ENCODE measurements at places on chromosomes 5 and 9. TPM values are rescaled to one million over a fixed set of nuclear protein-coding genes. Genes with fewer than 3 reads are reported as not detected.

Gene GRIA1
- not detected for total RNA-seq

Gene DMRT2
- not detected for total RNA-seq

- no peak for DNase-seq
Observed at GRCh38 chr5:175556794-175557193, 78.4 kb downstream of the SFXN1 start.

DNA sequence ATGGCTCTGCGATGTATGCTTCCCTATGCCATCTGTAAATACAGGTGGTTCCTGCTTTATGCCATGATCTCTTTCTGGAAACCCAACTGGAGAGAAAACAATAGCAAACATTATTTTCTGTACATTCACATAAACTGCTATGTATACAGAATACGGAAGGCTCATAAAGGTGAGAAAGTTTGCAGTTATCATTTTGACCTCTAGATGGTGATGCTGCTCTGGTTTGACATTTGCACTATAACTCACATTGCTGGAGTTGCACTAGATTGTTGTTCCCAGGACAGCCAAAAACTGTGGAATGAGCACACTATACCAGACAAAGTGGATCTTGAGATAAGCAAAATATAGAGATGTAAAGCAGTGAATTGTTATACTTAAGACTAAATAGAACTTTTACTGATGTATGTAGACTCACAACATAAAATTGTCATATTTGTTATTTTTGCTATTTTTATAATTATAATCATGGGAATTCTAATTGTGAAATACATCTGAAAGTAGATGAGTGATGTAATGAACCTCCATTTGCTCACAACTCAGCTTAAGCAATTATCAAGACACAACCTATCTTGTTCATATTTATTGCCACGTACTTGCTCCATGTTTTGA is 246.5 kb downstream of the PTPRD start:
- peak; percentile 0 for DNase-seq

- DNase-seq: no peak
Observed at GRCh38 chr9:134965851-134966250, 48.1 kb upstream of the FCN1 start.

DNA sequence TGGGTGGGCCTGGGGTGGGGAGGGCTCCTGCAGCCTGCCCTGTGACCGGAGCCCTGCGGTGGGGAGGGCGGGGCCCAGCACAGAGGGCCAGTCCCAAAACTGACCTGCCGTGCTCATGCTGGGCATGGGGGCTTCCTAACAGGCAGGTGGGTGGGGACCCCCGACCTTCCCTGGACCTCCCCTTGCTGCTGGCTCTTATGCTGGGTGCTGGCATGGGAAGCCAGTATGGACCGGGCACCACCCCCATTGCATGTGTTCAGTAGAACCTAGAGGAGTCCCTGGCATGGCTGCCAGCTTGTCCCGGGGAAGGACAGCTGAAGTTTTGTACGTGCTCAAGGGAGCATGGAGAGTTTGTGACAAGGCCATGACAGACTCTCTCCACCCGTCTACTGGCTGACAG is 37.1 kb downstream of the WNK2 start:
- DNase-seq: no peak

Gene TMEM252
- not detected for total RNA-seq

DNA sequence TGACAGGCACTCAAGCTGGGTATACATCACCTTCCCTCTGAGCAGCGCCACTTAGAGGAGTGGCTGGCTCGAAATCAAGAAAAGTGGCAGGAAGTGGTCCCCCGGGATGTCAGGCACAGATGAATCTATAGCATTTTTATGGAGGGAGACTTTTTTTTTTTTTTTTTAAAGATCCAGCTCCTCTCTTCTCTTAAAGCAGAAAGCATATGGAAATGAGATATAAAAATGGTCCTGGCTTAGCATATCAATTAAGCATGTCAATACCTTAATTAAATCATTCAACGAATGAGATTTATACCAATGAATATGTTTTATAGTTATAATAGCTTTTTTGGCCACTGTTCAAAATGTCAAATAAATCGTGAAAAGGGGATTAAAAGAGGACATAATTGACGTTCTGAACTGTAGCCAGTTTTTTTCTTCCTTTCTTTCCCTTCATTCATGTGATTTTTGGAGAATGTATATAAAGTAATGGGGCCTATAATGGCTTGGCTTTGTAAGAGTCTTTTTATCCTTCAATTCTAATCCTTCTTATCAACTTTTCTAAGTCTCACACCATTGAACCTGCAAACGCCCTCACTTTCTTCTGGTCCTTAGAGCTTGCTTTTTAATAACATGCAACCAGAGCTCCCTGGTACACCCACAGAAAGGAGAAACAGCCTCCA is 319.2 kb upstream of the PANK3 start:
- DNase-seq: no peak
